ENCODE measurements at places on chromosomes 12 and 14.

- no peak for DNase-seq
Measured at GRCh38 chr12:28569698-28570411, 379.6 kb downstream of the CCDC91 start.

GRCh38 chr12:10557766-10558165 lies 52.1 kb downstream of the EIF2S3B start:
- no peak for DNase-seq

- no peak for DNase-seq
Measured at GRCh38 chr12:45572114-45572513, 157.4 kb upstream of the ARID2 start.

GRCh38 chr14:63598807-63599206 lies 42.9 kb downstream of the WDR89 start:
- DNase-seq: no peak

GRCh38 chr12:75781532-75782046 lies 250.0 kb downstream of the PHLDA1 start:
- DNase-seq: no peak

GRCh38 chr12:27667540-27667939 lies 28.7 kb upstream of the REP15 start:
- DNase-seq: no peak

GRCh38 chr14:22202313-22202712 lies 386.7 kb downstream of the DAD1 start:
- DNase-seq: no peak

GRCh38 chr12:107080299-107080698 lies 13.1 kb downstream of the CRY1 start:
- no peak for DNase-seq

GRCh38 chr14:103155010-103155409 lies 31.7 kb downstream of the TNFAIP2 start:
- DNase-seq: no peak

Data from stimulated activated CD4-positive, alpha-beta T cell treated with anti-CD3 and anti-CD28 coated beads, Interleukin-1b, Interleukin-23, amount 100 ng/mL, for 1 hour (primary cell).